Prostate gland (tissue), 2 donors: ENCODE measurements at places on chromosomes 4 and X. TPM values are rescaled to one million over a fixed set of nuclear protein-coding genes. Genes with fewer than 3 reads are reported as not detected.

- no peaks in the 10 kb centered on the region for H3K36me3 ChIP-seq
- DNase-seq = no peak
- H3K27me3 ChIP-seq = no peaks in the 10 kb centered on the region
- H3K27ac ChIP-seq = no peak overlapping the region
These were observed 3.3 kb upstream of the LRAT start for GRCh38 chr4:154740462-154740861.

DNA sequence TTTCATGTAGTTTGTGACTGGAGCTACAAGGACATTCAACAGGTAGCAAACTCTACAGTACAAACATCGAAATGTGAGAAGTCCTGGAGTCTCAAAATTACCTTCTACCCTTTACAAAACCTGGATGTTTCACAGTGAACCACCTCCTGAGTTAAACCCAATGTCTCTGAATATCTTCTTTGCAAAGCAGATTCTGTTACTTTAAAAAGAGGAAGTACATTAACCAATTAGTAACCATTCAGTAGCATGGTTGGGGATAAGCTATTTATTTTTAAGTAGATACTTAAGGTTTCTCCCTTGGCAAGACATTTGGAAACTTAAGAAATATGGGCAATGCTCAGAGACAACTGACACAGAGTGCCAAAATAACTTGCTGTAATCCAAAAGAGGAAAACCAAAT is 371.9 kb upstream of the NWD2 start:
- H3K27me3 ChIP-seq = no peaks in the 10 kb centered on the region
- H3K27ac ChIP-seq = no peak overlapping the region
- no peak for DNase-seq
- H3K36me3 ChIP-seq = no peaks in the 10 kb centered on the region

GRCh38 chr4:119152741-119153140 is 17.1 kb downstream of the MYOZ2 start:
- H3K27me3 ChIP-seq = no peaks in the 10 kb centered on the region
- no peak overlapping the region for H3K4me3 ChIP-seq
- DNase-seq = no peak
- H3K36me3 ChIP-seq = no peaks in the 10 kb centered on the region
- no peak overlapping the region for H3K27ac ChIP-seq

DNA sequence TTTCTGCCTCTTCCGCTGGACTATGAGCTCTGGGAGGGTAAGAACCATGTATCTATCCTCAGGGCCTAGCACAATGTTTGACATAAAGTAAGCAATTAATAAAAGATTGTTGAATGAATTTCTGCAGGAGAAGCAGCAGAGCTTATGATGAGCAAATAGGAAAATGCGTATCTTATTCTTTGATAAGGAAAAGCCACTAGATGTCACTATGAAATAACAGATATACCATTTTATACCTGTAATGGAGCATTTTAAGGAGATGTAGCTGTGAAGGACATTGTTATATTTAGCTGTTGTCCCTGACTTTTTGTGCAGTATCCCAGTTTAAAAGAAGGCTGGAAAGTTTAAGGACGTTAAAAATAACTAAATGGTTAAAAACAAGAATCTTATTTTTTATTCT is 147.2 kb upstream of the MBNL3 start:
- no peak overlapping the region for H3K4me3 ChIP-seq
- DNase-seq = no peak
- no peaks in the 10 kb centered on the region for H3K4me1 ChIP-seq
- no peaks in the 10 kb centered on the region for H3K27me3 ChIP-seq
- no peak overlapping the region for H3K27ac ChIP-seq

Gene STIM2
- total RNA-seq = 44.2 TPM

Gene FBXW7
- total RNA-seq = 21.8 TPM

Gene CHRDL1
- total RNA-seq = 49.1 TPM

Gene ADH7
- not detected for total RNA-seq

Gene SPIN2A
- total RNA-seq = 0.23 TPM
